COR-L47 (cell line): ENCODE measurements at places on chromosomes 13 and 19.

- no peak for DNase-seq
Measured at GRCh38 chr13:39350461-39350881, 252.5 kb downstream of the LHFPL6 start.

DNA sequence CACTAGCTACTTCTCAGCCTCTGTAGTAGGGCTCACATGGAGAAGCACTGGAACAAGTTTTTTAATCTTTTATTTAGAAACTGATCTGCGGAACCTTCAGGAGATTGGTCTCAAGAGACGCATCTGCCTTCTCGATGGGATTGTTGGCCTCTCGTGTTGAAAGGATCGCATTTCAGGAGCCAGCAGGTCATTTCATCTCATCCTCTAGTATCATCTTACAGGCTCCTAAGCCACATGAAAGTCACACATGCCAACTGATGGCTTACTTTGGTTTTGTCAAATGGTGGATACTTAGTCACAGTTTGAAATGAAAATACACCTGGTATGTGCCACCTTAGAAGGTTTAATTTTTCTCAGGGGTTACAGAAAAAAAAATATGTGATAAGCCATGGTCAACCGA is 1703.6 kb downstream of the EFNB2 start:
- no peak for DNase-seq

- no peak for DNase-seq
Measured at GRCh38 chr13:28585561-28585960, 73.4 kb upstream of the POMP start.

DNA sequence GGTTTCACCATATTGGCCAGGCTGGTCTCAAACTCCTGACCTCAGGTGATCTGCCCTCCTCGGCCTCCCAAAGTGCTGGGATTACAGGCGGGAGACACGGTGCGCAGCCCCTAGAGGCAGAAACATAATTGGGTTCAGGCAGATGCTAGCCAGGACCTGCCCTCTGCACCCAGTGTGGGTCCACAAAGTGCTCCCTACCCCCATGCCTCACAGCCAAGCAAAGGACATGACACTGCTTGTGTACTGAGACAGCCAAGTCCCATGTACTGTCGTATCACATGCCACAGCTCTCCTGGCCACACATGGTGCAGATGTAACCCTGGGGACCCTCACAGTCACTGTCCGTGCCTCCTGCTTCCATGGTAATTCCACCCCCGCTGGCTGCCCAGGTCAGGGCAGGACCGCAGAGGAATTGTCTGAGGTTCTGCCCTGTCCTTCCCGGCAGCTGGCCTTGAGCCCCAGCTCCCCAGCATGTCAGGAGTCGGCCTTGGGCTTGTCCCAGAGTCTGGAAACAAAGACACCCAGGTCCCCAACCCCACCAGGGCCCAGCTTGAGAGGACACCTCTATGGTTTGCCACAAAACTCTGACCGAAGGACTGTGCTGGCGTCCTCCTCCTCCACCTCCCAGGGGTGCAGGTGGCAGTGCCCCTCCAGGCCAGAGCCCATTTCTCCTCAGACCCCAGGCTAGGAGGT is 7.6 kb downstream of the PRR36 start:
- no peak for DNase-seq

DNA sequence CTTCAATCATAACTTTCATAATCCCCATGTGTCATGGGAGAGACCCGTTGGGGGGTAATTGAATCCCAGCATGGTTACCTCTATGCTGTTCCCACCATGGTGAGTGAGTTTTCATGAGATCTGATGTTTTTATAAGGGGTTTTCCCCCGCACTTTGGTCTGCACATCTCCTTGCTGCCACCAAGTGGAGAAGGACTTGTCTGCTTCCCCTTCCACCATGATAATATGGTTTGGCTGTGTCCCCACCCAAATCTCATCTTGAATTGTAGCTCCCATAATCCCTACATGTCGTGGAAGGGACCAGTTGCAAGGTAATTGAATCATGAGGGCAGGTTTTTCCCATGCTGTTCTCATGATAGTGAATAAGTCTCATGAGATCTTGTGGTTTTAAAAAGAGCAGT is 524.9 kb downstream of the SLITRK5 start:
- DNase-seq: no peak

DNA sequence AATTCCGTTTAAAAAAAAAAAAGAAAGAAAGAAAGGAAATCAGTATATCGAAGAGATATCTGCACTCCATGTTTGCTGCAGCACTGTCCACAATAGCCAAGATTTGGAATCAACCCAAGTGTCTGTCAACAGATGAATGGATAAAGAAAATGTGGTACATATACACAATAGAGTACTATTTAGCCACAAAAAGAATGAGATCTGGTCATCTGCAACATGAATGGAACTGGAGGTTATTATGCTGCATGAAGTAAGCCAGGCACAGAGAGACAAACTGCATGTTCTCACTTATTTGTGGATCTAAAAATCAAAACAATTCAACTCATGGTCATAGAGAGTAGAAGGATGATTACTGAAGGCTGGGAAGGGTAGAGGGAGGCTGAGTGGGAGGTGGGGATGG is 16.3 kb downstream of the ZNF565 start:
- no peak for DNase-seq

- DNase-seq: no peak
Measured at GRCh38 chr13:50390503-50391248, 375.4 kb downstream of the KCNRG start.

DNA sequence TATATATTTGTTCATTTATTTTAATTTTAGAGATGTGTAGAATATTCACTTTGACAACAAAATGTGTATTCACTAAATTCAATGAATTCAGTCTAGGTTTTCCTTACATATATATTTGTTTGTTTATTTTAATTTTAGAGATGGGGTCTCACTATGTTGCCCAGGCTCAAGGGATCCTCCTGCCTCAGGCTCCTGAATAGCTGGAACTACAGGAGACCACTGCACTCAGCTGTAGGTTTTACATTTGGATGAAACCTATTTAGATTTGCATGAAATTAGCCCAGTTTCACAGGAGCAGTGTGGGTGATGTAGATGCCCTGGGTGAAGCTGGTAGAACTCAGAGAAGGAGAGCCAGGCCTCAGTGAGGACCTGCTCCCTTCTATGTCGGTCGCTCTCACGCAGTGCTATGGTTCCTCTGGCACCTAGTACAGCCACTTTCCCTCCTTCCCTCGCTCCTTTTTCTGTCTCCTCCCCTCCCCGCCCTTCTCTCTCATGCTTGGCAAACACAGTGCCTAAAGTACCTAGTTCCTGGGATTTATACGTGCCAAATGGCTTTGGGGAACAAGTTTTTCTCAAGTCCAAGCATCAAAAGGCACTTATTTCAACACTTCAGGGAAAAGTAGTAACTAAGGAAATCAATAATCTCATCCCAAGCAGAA is 14.7 kb upstream of the HMGB1 start:
- no peak for DNase-seq

GRCh38 chr13:85798556-85798955 is 663 bp downstream of the SLITRK6 start:
- DNase-seq: no peak

DNA sequence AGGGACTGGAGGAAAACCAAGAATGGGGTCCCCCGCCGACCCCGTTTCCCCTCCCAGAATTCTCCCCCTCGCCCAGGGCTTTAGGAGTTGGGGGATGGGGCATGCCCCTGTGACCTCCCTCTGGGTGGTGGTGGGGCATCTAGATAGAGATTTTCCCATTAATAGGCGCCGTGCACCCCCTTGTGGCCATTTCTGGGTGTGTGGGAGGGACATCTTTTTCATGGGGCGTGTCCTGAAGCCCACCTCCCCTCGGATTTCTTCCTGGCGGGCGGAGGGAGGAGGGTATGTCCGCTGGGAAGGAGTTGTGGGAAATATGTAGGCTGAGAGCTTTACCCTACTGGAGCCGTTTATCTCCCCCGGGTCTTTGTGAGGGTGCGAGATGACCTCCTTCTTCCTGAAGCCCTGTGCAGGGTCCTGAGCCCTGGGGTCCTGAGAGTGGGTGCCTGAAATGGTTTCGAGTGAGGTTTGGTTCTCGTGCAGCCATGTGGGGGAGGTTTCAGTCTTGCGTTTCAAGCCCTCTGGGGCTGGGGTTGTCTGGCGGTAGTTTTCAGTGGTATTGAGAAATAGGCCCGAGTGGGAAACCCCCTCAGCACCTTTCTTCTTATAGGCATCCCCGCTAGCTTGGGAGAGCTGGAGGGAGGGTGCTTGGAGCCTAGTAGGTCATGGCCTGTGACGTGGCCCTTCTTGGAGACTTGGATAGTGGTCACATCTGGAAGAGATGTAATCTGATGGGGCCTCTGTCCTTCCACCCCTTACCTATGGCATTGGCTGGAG is 1.0 kb downstream of the PRMT1 start:
- peak; percentile 70 for DNase-seq

DNA sequence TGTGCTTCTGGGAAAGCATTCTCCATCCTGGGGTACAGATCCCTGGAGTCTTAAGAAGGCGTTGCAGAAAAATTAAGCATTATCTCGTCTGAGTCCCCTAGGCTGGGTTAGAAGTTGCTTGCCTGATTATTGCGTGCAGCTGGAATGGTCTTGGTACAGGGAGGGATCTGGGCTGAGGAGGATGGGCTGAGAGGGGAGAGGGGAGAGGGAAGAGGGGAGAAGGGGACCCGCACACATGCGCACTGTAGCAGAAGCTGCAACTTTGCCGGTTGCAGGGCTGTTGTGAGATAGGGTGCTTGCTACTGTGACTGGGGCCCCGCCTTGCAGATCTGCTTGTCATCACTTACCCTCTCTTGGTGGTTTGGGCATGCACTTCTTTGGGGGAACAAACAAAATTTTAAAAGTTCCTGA is 316.8 kb downstream of the DLEU7 start:
- DNase-seq: no peak
